ENCODE measurements at places on chromosomes 2 and 18. TPM values are rescaled to one million over a fixed set of nuclear protein-coding genes. Genes with fewer than 3 reads are reported as not detected.

Gene MOGAT1
- total RNA-seq: not detected

Gene RUFY4
- 0.27 TPM for total RNA-seq

Gene DTNA
- 6.7 TPM for total RNA-seq

Gene PAIP2B
- 10.7 TPM for total RNA-seq

Gene MCEE
- total RNA-seq: 21.2 TPM

Gene PLGLB1
- 8.4 TPM for total RNA-seq

Gene SH3RF3
- 1.1 TPM for total RNA-seq

Gene G6PC2
- not detected for total RNA-seq

Gene KCNJ3
- 6.6 TPM for total RNA-seq

Gene NYAP2
- total RNA-seq: not detected

Gene DOK6
- 0.83 TPM for total RNA-seq
